Stimulated activated CD4-positive, alpha-beta T cell treated with anti-CD3 and anti-CD28 coated beads, Interleukin-12 subunit alpha, Interleukin-12 subunit beta, amount 100 ng/mL, for 4 hours (primary cell): ENCODE measurements at places on chromosomes 16 and 17.

DNA sequence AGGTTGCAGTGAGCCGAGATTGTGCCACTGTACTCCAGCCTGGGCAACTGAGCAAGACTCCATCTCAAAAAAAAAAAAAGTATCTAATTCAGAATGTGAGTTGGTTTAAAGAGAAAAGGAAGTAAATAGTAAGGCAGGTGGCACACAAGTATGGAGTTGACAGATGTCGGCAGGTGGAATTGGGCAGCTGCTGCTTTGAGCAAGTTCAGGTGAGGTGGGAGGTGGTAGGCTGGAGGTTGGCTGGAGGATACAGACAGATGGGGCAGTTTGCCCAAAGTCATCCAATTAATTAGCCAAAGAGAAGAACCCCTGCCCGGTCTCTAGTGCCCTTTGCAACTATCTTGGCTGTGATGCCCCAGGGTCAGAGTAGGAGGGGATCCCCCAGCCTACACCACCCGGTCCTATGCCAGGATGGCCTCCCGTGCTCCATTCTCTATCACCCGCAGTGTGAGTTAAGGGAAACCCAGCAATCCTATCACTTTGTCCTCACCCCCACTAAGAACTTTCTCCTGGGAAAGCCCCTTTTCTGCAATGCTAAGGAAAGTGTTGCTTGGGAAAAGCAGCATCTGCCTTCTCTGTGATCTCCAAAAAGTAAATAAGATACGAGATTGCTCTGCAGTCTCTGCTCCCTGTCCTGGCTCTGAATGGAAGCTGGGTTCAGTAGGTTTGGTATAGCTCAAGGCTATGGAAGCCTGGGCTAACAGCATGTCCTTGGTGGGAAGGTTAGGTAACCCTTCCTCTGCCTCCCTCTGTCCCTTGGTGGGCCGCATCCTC is 32.2 kb downstream of the SLC12A3 start:
- no peak for DNase-seq

GRCh38 chr17:953767-954166 is 25.8 kb downstream of the NXN start:
- DNase-seq = no peak

GRCh38 chr17:73588301-73588846 is 55.9 kb downstream of the SDK2 start:
- DNase-seq = no peak

GRCh38 chr17:82458885-82459424 is 414 bp downstream of the NARF start:
- no peak for DNase-seq

GRCh38 chr16:81447383-81448101 is 2.9 kb downstream of the CMIP start:
- DNase-seq = no peak
